ENCODE measurements at places on chromosomes 11 and 22.

GRCh38 chr11:95123556-95123955 lies 33.9 kb downstream of the ENDOD1 start:
- DNase-seq, result no peak

DNA sequence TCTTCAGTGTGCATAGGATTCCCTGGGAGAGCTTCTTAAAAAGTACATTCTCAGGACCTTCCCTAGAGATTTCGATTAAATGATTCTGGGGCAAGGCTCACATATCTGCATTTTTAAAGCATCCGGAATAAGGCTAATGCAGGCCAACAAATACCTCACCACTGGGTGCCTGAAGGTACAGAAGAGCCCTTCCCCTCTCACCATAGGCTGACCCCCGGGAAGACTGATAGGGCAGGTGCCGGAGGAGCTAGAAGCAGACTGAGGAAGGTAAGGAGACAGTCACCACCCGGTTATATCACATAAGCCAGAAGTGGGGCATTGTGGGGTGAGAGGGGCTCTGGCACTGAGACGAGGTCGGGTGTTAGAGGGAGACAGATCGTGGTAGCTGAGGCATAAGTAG lies 1059.3 kb downstream of the NTM start:
- no peak for DNase-seq

GRCh38 chr11:70536051-70536877 lies 137.9 kb downstream of the CTTN start:
- DNase-seq, result no peak

DNA sequence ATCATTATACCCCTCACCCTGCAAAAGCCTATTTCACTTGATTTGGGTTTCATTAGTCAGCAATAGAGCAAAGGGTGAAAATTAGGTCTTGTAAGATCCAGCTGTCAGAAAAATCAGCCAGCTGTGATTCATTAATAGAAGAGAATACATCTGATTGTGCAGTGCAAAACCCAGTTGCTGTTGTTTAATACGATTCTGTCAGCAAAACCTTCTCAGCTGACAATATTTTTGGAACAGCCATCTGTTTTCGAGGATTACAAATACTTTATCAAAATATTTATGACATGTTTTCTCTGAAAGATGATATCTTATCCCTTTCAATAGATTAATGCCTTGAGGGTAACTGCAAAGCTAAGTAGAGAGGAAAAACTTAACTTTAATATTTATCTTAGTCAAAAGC lies 1354.0 kb upstream of the RAG2 start:
- no peak for DNase-seq

GRCh38 chr11:115502636-115503082 lies 1.6 kb downstream of the CADM1 start:
- no peak for DNase-seq

GRCh38 chr22:16932577-16932976 lies 75.4 kb downstream of the GAB4 start:
- no peak for DNase-seq
